Endothelial cell (in vitro differentiated cells): ENCODE measurements at places on chromosomes 6 and 20. TPM values are rescaled to one million over a fixed set of nuclear protein-coding genes. Genes with fewer than 3 reads are reported as not detected.
A peak's percentile ranks its signal among the peaks of the same experiment; 100 is the strongest.

DNA sequence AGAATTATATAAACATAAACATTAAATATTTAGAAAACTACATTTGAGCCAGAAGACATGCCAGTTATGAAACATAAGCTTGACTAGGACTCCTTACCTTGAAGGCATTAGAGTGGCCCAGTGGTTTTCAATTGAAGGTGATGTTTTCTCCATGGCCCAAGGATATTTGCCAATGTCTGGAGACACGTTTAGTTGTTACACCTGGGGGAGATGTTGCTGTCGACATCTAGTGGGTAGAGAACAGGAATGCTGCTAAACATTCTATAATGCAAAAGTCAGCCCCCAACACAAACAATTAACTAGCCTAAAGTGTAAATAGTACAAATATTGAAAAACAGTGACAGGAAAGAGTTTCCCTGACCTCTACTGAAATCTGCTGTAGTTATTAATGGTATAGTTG is 200.9 kb upstream of the HS3ST5 start:
- H3K4me3 ChIP-seq: no peak overlapping the region
- H3K27ac ChIP-seq: no peak overlapping the region
- H3K36me3 ChIP-seq: no peaks in the 10 kb centered on the region
- no peaks in the 10 kb centered on the region for H3K27me3 ChIP-seq

The PRL gene
- total RNA-seq: not detected

DNA sequence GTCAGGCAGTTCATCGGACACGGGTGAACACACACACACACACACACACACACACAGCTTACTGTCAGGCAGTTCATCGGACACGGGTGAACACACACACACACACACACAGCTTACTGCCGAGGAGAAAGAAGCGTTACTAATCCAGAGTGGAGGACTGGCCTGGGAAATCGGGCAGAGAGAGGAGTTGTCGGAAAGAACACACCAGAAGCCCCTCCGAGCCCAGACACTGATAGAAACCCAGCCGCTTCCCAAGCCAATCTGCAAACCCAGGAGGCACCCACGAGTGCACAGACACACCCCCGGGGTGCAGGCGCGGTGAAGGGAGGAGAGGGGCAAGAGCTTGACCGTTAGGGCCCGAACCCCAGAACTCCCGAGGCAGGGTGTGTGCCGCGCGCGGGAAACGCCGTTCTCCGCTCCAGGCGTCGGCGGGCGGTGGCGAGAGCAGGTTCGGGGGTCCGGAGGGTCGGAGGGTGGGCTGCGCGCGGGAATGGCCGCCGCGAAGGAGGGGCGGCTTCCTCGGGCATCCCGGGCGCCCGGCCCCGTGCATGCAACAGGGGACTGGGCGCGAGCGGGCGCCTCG is 636 bp downstream of the ELOVL2 start:
- peak overlapping the region; percentile 93 for H3K4me3 ChIP-seq
- H3K36me3 ChIP-seq: peaks cover 12% of the 10 kb centered on the region
- H3K27ac ChIP-seq: no peak overlapping the region

The TNFAIP3 gene
- 22.6 TPM for total RNA-seq

The BANF2 gene
- not detected for total RNA-seq

DNA sequence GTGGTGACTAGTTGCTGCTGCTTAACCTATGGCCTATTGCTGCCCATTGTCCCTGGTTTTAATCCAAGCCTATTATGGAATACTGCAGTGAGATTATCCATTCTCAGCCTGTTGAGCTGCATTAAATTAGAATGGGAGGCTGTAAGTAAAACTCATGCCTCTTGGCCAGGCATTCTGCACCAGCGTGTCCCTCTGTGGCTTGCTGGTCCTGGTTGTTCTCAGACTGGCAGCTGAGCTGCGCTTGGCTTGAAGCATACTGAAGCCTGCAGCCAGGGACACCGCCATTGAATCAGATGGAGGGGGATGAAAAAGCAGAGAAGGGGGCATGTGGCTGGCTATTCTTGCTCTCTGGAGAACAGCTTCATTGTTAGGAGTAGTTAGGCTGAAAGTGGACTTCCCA is 15.6 kb downstream of the LRRN4 start:
- H3K4me3 ChIP-seq: no peak overlapping the region
- peaks cover 10% of the 10 kb centered on the region for H3K36me3 ChIP-seq
- H3K27me3 ChIP-seq: peaks cover 3% of the 10 kb centered on the region
- DNase-seq: no peak
- H3K27ac ChIP-seq: no peak overlapping the region
- H3K4me1 ChIP-seq: peaks cover 16% of the 10 kb centered on the region

The BCLAF1 gene
- total RNA-seq: 154 TPM

GRCh38 chr20:38092260-38092857 is 58.8 kb downstream of the RPRD1B start:
- peaks cover 18% of the 10 kb centered on the region for H3K36me3 ChIP-seq
- peaks cover 6% of the 10 kb centered on the region for H3K27me3 ChIP-seq
- DNase-seq: no peak
- peaks cover 17% of the 10 kb centered on the region for H3K4me1 ChIP-seq

GRCh38 chr20:41307021-41307420 is 10.5 kb downstream of the ZHX3 start:
- no peak for DNase-seq
- H3K27me3 ChIP-seq: peaks cover 2% of the 10 kb centered on the region
- no peak overlapping the region for H3K27ac ChIP-seq
- H3K4me1 ChIP-seq: peaks cover 16% of the 10 kb centered on the region
- no peaks in the 10 kb centered on the region for H3K36me3 ChIP-seq

The CDSN gene
- total RNA-seq: not detected

DNA sequence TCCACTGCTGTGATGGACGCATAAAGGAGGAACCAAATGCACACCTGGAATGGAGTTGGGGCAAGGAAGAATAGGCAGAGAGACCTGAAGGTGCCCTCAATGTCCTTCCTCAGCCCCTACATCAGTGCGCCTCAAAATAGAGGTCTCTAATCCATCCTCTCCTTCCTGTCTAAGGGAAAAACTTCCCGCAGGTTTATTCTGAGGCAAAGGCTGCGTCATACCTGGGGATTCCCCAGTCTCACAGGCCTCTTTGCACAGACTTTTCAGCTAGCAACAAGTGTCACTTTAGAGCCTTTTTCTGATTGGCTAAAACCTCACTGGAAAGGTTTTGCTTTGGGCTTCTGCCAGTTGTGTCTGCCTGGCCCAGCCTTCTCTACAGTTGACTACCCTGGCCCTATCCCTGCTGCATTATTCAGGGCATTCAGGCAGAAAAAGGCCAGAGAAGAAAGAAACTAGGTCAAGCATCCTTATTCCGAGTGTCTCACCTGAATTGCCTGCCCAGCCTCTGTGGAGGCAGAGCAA is 1.8 kb upstream of the HLA-DQB1 start:
- H3K27me3 ChIP-seq: peaks cover 2% of the 10 kb centered on the region
- no peak overlapping the region for H3K27ac ChIP-seq
- H3K4me1 ChIP-seq: peaks cover 5% of the 10 kb centered on the region
- no peak overlapping the region for H3K4me3 ChIP-seq
- no peak for DNase-seq

The RNGTT gene
- 14.6 TPM for total RNA-seq

The HTR1E gene
- total RNA-seq: not detected

- H3K4me3 ChIP-seq: peak overlapping the region; percentile 71
- H3K27ac ChIP-seq: no peak overlapping the region
- no peaks in the 10 kb centered on the region for H3K36me3 ChIP-seq
Observed at GRCh38 chr20:19211661-19212468, 577 bp upstream of the SLC24A3 start.

The FAM229B gene
- total RNA-seq: 20.9 TPM

DNA sequence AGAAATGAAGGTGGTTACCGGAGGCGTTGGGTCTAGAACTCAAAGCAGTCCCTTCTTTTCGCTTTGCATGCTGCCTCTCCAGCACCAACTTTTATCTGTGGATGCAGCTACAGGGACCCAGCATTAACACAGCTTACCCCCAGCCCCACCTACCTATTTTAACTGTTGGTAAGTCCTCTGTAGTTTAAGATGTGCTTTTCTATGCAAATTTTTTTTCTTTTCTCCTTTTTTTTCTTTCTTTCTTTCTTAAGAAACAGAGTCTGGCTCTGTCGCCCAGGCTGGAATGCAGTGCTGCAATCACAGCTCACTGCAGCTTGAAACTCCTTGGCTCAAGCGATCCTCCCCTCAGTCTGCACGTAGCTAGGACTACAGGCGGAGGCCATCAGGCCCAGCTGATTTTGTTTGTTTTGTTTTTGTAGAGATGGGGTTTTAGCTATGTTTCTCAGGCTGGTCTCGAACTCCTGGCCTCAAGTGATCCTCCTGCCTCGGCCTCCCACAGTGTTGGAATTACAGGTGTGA is 6.5 kb upstream of the USP45 start:
- H3K4me1 ChIP-seq: no peaks in the 10 kb centered on the region
- H3K4me3 ChIP-seq: peak overlapping the region; percentile 96
- no peaks in the 10 kb centered on the region for H3K27me3 ChIP-seq

DNA sequence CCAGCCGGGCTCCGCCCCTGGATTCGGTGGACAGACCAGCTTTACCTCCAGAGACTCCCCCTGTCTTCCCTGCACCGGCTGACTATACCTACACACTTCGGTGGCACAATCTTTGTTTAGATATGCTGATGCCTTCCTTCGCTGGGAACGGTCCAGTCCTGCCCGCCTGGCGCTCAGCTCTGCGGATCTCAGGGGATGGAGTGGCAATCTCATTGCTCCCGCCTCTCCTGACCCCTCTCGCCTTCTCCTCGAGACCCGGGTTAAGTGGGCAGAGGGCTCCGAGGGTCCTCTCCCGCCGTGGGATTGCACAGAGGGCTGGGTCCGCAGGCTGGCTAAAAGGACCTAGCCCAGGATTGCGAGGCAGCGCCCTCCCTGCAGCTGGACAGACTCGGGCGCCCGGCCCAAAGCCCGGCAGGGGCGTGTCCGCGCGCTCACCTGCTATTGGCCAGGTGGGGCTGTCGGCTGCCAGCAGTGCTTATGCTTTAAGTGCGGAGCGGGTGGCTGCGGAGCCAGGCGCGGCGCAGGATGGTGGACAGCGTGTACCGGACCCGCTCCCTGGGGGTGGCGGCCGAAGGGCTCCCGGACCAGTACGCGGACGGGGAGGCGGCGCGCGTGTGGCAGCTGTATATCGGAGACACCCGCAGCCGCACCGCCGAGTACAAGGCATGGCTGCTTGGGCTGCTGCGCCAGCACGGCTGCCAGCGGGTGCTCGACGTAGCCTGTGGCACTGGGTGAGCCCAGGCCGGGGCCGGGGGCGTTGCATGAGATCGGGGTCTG is at the start of gene GNMT:
GNMT (plus strand) TSS at position 512 of the 777 bp plus-strand sequence; CDS start at position 526, 14 bp downstream.
- peaks cover 8% of the 10 kb centered on the region for H3K27me3 ChIP-seq
- H3K4me1 ChIP-seq: peaks cover 5% of the 10 kb centered on the region
- peak; percentile 43 for DNase-seq
- H3K36me3 ChIP-seq: peaks cover 16% of the 10 kb centered on the region
- H3K4me3 ChIP-seq: peak within 1 kb of the TSS; percentile 38

DNA sequence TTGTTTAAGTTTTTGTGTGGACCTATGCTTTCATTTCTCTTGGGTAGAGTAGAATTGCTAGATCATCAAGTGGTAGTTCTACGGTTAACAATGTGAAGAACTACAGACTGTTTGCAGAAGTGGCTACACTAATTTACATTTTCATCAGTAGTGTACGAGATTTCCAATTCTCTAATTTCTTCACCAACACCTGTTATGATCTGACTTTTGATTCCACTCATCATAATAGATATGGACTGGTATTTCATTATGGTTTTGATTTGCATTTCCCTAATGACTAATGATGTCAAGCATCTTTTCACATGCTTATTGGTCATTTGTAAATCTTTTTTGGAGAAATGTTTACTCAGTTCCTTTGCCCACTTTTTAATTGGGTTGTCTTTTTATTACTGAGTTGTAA is 244.4 kb downstream of the GMDS start:
- DNase-seq: no peak
- no peak overlapping the region for H3K4me3 ChIP-seq
- peaks cover 9% of the 10 kb centered on the region for H3K4me1 ChIP-seq
- H3K27ac ChIP-seq: no peak overlapping the region
- H3K27me3 ChIP-seq: peaks cover 2% of the 10 kb centered on the region

DNA sequence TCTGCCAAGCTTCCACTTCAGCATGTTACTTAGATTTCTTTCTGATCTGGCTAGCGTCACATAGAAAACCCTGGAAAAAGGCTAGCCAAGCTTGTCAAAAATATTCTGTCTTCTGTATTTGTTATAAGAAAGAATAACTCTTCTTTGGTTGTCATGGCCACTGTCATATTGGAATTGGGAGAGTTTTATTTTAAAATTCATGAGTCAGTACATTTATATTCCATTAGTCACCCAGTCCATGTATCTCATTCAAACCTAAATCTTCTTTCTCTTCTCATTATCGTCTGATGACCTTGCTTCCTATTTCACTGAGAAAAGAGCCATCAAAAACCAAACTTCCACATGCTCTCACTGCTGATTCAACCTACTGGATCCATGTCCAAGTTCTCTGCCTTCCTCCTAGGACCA is 65.7 kb downstream of the EPM2A start:
- H3K4me1 ChIP-seq: peaks cover 4% of the 10 kb centered on the region
- no peaks in the 10 kb centered on the region for H3K36me3 ChIP-seq
- DNase-seq: no peak
- H3K4me3 ChIP-seq: no peak overlapping the region

GRCh38 chr20:57352305-57352704 is 1.2 kb downstream of the RAE1 start:
- peaks cover 11% of the 10 kb centered on the region for H3K4me1 ChIP-seq
- peak overlapping the region; percentile 98 for H3K4me3 ChIP-seq
- H3K27me3 ChIP-seq: peaks cover 4% of the 10 kb centered on the region
- H3K27ac ChIP-seq: no peak overlapping the region
- peaks cover 21% of the 10 kb centered on the region for H3K36me3 ChIP-seq

The TFAP2D gene
- total RNA-seq: 0.31 TPM

DNA sequence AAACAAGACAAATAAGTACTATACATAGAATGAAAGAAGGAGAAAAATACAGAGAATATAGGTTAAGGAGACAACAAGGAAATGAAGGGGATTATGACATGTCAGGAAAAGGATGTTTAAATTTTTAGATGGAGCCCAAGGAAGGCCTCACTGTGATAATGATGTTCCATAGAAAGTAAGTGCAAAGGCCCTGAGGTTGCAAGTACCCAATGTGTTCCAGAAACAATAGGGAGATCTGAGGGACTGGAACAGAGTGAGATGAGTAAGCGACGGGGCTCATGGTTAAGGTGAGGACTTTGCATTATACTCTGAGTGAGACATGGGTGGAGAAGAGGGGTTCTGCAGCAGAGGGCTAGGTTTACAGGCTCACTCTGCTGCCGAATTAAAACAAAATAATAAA is 122.8 kb upstream of the BCLAF1 start:
- peaks cover 2% of the 10 kb centered on the region for H3K27me3 ChIP-seq
- no peaks in the 10 kb centered on the region for H3K4me1 ChIP-seq
- no peak for DNase-seq
- H3K4me3 ChIP-seq: no peak overlapping the region

DNA sequence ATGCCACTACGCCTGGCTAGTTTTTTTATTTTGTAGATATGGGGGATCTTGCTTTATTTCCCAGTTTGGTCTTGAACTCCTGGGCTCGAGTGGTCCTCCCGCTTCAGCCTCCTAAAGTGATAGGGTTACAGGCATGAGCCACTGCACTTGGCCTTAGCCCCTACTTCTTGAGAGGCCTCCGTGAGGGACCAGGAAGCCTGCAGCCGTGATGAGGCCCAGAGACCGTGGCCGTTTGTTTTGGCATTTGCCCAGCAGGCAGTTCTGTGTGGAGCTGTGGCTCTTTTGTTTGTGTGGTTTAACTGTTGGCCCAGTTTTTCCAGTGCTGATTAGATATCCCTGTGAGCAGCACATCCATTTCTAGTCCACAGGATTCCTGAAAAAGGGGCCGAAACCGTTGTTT is 39.8 kb downstream of the SRSF3 start:
- no peak overlapping the region for H3K27ac ChIP-seq
- H3K4me1 ChIP-seq: peaks cover 9% of the 10 kb centered on the region
- no peaks in the 10 kb centered on the region for H3K36me3 ChIP-seq
- no peak for DNase-seq
- peaks cover 4% of the 10 kb centered on the region for H3K27me3 ChIP-seq
- H3K4me3 ChIP-seq: no peak overlapping the region

- H3K36me3 ChIP-seq: no peaks in the 10 kb centered on the region
- H3K27me3 ChIP-seq: no peaks in the 10 kb centered on the region
- H3K4me3 ChIP-seq: no peak overlapping the region
- peaks cover under 1% of the 10 kb centered on the region for H3K4me1 ChIP-seq
Observed at GRCh38 chr20:1955217-1955616, 38.6 kb downstream of the PDYN start.
